Left ventricle myocardium inferior (tissue), 1 donor: ENCODE measurements at places on chromosomes 7 and 10.

DNA sequence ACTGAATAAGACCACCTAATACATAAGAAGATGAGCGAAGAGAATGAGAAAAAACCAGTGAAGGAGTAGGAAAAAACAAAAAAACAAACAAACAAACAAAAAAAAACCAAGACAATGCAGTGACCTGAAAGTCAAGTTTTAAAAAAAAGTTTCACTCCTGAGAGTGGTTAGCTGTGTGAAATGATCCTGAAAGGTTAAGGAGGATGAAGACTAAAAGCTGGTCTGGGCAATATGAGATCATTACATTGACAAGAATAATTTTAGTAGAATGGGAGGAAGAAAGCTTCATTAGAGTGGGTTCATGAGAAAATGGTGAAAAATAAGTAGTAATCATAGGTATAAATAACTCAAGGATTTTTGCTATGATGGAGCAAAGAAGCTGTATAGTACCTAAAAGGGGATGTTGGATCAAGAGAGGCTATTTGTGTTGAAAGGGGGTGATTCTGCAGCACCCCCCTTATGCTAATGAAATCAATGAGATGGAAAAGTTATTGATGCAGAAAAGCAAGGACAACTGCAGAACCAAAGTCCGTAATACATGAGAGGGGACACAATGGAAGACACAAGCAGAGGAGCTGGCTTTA, 80.2 kb downstream of the KMT2C start:
- DNase-seq, result no peak

- peak; percentile 73 for DNase-seq
Observed at GRCh38 chr7:111756687-111757178, 194.4 kb upstream of the IMMP2L start.

DNA sequence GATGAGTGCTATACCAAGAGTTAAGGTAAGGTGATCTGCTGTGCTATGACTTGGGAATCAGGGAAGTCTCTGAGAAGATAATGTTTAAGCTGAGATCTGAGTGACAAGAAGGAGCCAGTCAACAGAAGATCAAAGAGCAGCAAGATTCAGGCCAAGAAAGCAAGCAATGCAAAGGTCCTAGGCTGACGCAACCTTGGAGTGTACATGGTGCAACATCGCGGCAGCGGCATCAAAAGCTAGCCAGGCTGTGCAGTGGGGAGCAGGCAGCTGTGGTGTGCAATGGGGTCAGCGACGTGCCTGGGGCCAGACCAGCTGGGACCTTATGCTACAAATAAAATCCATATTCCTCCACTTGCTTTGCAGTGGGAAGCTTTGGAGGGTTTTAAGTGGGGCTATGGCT, 324.1 kb downstream of the LRMDA start:
- no peak for DNase-seq

GRCh38 chr10:131698986-131699385, 201.8 kb upstream of the PPP2R2D start:
- no peak for DNase-seq

DNA sequence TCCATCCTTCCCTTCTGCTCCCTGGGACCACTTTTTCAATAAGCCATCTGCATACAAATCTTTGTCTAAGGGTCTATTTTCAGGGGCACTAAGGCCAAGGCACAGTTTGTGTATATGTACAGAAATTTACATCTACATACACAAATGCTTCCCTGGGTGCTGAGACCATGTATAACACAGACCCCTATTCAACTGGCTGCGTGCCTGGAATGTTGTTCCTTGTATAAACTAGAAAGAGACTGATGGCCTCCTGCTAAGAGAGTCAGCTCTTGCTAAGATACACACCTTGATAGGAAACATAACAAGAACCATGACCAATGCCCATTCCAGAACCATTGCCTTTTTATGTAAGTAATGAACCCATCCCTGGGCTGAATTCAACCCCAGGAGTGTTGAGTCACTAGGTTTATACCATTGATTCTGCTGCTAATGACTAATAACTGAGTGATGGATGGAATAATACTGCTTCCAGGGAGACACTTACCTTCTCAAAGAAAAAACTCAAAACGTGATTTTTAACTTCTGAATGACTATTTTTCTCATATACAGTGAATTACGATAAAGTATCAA, 290.7 kb downstream of the FGFR2 start:
- DNase-seq, result no peak

DNA sequence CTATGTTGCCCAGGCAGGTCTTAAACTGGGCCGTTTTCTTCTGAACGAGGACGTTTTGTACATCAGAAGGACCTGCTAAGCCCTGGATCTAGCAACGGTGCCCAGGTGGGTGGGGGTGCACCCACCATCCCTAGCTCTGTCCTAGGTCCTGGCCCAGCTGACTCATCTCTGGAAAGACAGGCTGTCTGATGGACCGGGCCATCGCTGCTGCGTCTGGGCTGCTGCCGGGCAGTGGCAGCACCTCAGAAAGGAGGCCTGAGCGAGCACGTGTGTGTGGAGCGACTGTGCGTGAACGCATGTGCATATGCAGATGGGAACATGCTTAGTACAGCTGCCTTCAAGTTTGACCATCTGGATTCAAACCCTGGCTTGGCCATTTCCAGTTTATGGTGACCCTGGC, 7.3 kb upstream of the ELFN1 start:
- DNase-seq, result no peak

- no peak for DNase-seq
Observed at GRCh38 chr10:58239561-58240169, 28.0 kb downstream of the IPMK start.

DNA sequence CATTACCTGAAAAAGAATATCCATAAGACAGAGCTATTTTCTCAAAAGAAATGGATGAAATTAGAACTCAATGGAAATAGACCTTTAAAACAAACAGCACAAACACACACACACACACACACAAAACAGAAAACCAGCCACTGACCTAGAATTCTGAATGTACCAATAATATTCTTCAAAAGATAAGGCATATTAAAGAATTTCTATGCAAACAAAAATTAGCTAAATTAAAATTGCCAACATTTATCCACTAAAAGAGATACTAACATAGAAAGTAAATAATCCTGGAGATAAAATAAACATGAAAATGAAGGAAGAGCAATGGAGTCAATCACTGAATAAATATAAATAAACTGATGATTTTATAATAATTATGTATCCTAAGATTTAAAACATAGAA, 431.2 kb downstream of the SH2D4B start:
- DNase-seq, result no peak

GRCh38 chr10:49329146-49329505, 30.2 kb downstream of the C10orf71 start:
- no peak for DNase-seq

DNA sequence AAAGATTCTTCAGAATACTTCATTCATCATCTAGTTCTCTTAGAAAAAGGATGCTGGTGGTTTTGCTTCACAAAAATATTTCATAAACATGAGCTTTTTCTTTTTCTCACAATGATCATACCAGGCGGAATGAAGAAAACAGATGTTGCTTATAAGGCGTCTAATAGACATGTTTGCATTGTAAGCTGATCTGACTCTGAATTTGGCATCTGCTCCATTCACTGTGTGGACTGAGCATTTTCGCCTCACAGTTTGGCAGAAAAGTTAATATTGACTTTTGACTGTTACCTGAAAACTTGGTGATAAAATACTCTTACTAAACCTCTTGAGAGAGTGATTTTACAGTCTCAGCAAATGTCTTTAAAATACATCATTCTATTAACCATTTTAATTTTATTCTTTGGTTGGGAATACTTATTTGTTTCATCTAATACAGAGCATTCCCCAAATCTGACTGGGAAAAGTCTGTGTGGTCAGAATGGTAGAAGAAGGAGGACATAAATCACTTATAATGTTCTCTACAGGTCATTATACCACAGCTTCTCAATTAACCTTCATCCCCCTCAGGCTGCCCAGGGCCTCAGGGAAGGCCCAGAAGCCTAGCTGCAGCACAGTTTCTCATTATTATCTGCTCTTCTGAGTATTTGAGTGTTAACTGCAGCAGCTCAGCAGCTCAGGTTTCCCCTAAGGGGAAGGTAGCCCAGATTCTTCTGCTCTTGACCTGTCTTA, 121.6 kb upstream of the KAT6B start:
- no peak for DNase-seq

- no peak for DNase-seq
Observed at GRCh38 chr7:44264221-44264931, 61.0 kb downstream of the CAMK2B start.

DNA sequence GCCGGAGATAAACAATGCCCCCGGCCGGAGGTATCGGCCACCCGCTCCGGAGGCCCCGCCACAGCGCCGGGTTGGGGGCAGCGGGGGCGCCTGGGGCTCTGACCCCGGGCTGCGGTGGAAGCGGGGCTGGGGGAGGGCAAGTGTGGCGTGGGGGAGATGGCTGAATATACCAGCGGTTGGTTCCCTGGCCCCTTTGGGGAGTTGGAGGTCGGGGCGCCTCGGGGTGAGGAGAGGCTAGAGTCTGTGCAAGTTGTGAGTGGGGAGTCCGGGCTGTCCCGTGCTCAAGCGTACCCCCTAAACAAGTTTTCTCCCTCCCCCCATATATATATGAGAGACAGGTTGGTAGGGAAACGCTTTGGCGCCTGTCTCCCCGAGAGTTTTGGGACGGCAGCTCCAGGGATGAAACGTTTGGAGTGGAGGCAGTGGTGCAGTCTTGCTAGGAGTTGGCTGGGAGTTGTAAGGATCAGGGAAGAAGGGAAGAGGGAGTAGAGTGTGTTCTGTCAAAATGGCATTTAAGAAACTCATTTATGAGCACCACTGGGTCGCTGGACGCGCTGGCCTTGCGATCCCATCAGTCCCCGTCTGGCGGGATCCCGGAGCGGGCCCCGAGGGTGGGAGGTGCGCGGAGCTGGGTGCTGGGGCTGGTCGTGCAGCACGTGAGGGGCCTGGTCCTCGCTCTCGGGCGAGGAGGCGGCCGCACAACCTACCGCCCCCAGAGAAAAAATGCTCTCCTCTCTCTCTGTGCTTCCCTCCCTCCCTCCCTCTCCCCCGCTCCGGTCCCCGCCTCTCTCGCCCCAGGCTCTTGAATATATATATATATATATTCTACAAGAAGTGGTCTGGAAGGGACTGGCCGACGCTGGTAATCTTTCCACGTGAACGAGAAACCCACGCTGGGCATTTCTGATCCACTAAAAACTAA, 1.1 kb downstream of the TET1 start:
- peak; percentile 25 for DNase-seq

DNA sequence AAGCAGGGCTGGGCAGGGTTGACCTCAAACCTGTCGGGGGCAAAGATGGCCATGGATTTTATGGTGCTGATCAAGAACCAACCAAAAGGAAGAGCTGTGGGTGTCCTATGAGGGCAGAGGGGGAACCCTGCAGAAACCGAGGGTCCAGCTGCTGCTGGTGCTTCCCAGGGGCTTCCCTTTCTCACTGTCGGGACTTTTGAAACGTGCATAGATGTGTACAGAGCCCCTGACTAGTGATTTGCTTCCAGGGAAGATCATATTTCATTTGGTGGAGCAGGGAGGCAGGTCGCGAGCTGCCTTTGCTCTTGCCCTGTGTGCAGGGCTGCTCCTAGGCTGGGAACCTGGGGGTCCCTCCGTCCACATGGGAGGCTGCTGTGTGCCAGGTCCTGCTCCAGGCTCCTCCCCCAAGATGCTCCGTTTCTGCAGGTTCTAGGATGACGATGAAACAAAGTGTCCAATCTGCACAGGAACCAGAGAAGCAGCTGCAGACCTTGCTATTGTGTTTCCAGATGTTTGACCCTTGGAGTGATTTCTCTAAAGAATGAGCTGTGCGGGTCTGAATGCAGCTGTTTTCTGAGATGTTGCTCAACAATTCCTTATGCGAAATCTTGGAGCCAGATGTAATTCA, 9.4 kb upstream of the INPP5A start:
- peak; percentile 12 for DNase-seq

DNA sequence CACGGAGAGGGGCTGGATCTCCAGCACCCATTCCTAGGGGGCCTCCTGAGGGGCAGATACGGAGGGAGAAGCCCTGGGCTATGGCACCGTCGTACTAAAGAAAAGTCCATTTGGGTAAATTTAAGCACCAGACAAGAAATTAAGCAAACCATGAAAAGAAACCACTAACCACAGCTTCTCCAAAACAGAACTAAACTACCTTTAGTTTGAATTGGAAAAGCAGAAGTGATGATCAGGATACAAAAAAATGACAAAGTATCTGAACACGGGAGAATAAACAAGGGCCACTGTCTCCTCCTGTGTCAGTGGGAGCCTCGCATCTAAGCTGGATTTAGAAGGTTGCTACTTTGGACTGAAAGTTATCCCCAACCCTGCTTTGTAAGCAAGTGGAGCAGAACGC, 69.1 kb downstream of the DIP2C start:
- DNase-seq, result no peak
